ENCODE measurements at places on chromosomes 2 and 18. TPM values are rescaled to one million over a fixed set of nuclear protein-coding genes. Genes with fewer than 3 reads are reported as not detected.

The ERBB4 gene
- not detected for total RNA-seq

The ITGAV gene
- total RNA-seq: 204 TPM

The SLC30A3 gene
- under 0.01 TPM for total RNA-seq

The STON1 gene
- 5.7 TPM for total RNA-seq

The SIX3 gene
- not detected for total RNA-seq

The SCYGR4 gene
- not detected for total RNA-seq
